Iris pigment epithelial cell (primary cell): ENCODE measurements at places on chromosomes 5 and 9.

- no peak for DNase-seq
Measured at GRCh38 chr9:105218673-105219072, 25.8 kb upstream of the SLC44A1 start.

DNA sequence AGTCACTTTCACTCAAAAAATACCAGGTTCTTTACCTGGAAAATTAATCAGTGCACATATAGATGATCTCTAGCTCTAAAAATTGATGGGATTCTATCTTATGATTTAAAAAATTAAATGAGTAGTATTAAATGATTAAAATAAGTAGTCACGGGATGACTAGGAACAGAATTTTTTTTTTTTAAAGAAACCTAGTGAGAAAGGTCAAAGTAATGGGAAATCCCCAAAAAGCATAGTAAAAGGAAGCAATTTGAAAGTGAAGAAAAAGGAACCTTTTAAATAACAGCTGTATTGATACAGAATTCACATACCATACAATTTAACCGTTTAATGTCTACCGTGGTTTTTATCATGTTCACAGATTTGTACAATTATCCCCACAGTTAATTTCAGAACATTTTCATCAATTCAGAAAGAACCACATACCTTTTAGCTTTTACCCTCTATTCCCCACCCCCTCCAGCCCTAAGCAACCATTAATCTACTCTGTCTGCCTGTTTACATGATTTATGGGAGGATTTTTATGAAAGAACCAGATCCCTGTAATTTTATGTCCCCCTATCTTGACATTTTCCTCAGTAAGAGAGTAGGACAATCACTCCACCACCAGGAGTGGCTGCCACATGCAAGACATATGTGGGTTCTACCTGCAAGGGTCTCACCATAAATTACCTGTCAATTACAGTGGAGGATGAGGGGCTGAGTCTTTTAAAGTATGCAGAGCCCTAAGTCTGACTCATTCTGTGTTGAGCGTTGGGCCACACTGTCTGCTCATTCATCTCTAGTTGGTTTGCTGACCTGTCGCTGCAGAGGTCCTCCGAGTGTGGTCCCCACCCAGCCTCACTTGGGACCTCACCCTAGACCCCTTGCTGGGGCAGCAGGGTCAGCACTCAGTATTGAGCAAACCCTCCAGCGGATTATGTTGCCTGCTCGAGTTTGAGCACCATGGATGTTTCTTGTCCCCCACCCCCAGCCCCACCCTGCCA is 16.0 kb downstream of the ANKRD33B start:
- DNase-seq, result no peak

- DNase-seq, result no peak
Measured at GRCh38 chr5:61002611-61003355, 57.8 kb downstream of the NDUFAF2 start.

GRCh38 chr9:136100700-136101614 is 5.9 kb upstream of the NACC2 start:
- DNase-seq, result no peak

- DNase-seq, result peak; percentile 69
Measured at GRCh38 chr9:88954066-88954465, 37.2 kb upstream of the S1PR3 start.

DNA sequence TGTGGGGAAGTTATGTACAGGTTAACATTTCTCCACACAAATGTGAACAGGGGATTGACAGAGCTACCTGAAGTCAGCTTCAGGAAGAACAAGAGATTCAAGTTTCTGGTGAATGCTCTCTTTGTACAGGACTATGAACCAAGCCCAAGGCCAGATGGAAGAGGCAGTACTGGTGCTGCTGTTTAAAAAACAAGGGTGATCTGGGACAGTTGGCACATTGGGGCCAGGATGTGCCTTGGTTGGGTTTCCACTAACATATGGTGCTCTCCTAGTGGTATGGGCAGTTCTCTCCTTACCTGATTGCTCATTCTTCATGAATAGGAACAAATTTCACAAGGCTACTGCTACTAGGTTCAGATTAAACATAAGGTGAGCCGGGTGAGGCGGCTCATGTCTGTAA is 40.0 kb downstream of the MTMR12 start:
- DNase-seq, result no peak

GRCh38 chr5:73201547-73202513 is 28.8 kb downstream of the TMEM174 start:
- peak; percentile 55 for DNase-seq

DNA sequence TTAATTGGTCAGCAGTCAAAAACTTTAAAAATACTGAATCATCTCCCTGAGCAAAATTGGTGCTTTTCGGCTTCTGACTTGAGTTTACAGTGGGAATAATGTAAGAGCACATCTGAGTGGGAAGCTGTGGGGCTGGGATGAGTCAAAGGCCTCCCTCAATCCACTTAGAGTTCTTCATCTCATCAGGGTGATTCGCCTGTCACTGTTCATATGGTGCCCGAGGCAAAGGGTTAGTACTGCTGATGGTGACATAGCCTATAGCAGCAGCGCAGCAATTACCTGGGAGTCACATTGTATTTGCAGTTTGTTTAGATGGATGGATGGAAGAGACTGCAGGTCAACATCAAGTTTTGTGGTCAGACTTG is 113.8 kb upstream of the ZNF608 start:
- DNase-seq, result no peak
